ENCODE measurements at places on chromosomes 5 and 9.

- no peak for DNase-seq
These were observed 559.5 kb downstream of the DMRTA1 start for GRCh38 chr9:23006127-23006526.

- DNase-seq = no peak
These were observed 236.2 kb downstream of the SYK start for GRCh38 chr9:91037511-91038482.

GRCh38 chr5:119022017-119022745 is 33.8 kb upstream of the DTWD2 start:
- no peak for DNase-seq

- no peak for DNase-seq
These were observed 23.2 kb upstream of the LVRN start for GRCh38 chr5:115939059-115939458.

DNA sequence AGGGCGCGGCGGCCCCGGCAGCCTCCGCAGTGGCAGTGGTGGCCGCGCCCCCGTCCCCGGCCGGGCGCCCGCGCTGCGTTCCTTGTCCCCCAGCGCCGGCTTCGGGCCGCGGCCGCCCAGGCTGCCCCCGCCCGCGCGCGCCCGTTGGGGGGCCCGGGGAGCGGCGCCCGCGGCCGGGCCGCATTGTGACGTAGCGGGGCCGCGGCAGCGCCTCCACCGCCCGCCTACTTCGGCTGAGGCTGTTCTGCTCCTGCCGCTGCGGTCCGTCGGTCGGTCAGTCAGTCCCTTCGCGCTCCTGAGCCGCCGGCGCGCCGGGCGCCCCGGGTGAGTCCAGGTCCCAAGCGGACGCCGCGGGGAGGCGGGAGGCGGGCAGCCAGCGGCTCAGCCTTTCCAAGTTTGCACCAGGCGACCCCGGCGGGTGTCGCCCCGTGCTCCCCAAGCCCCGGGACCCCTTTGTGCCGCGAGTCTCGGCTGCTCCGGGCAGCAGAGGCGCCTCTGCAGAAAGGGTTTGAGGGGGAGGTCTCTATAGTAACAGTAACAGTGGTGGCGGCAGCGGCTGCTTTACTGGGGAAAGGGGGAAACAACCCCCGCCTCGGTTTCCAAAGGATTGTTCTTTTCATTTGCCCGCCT is at the start of gene SNCAIP:
TSS of gene SNCAIP (plus strand) at position 277 of the 630 bp plus-strand sequence. CDS start 78,898 bp downstream, outside the sequence.
- no peak for DNase-seq

GRCh38 chr5:97627272-97627671 is 444.2 kb upstream of the RIOK2 start:
- DNase-seq = no peak

DNA sequence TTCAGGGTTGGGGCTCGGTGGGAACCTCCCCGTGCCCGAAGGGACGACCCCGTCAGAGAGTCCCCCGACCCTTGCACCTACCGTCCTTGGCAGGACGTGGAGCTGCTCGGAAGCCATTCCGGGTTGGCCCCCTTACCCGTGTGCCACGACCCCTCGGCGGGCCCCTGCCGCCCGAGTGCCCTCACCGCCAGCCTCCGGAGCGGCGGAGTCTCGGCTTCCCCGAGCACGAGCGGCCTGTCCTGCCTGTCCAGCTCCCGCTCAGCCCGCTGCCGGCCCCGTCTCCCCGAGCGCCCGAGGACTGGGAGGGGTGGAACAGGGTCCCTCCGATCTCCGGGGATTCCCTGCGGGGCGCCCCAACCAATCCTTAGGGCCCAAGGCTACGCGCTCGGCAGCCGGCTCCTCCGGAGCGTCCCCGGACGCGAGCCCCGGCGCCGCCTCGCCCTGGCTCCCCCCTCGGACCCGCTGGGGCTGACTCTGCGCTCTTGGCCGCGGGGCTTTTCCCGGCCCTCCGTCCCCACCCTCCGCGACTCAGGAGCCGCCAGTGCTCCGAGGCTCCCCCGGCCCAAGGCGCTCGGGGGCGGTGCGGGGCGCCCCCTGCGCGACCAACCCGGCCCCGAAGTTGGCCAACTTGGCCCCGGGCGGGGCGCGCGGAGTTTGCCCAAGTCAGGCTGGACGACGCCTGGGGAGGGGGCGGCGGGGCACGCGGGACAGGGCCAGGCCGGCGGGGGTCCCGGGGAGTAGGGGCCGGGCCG is 654 bp downstream of the ADAMTS2 start:
- no peak for DNase-seq

DNA sequence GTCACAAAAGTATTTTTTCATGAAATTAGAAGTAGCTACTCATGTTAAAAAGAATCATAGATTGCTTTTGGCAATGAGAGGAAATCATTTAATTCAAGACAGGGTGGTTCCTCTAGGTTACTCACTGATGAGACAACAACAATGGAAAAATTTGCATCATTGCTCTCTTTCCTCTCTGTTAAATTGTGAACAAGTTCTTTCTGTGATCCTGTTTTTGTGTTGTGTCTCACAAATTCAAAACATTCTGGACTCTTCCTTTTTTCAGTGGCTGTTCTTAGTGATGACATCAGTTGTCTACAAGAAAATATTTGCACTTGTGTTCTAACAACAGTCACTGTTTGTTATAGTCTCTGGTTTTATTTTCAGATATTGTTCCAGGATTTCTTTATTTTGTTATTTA is 95.3 kb downstream of the XRCC4 start:
- DNase-seq = no peak

DNA sequence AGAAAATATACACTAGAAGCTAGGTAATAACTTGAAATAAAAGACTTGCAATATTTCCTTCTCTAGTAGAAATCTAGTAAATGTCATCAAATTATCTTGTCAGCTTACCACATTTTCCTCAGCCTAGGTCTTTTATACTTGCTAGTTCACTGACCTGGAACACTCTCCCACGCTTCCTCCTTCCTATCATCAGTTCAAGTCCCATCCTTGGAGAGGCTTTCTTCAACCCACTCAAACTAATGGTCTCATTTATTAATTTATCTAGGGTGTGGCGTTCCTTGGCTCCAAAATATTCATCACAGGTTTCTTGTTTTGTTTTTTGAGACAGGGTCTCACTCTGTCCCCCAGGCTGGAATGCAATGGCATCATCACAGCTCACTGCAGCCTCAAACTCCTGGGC is 2.9 kb downstream of the FAM13B start:
- DNase-seq = no peak

GRCh38 chr5:118679264-118679940 is 308.9 kb downstream of the DTWD2 start:
- DNase-seq = no peak

GRCh38 chr5:171575386-171575785 is 155.9 kb downstream of the FGF18 start:
- no peak for DNase-seq

GRCh38 chr9:95008151-95008771 is 281.8 kb downstream of the AOPEP start:
- no peak for DNase-seq

- DNase-seq = no peak
These were observed 90.3 kb upstream of the PTPRD start for GRCh38 chr9:10703139-10703538.

DNA sequence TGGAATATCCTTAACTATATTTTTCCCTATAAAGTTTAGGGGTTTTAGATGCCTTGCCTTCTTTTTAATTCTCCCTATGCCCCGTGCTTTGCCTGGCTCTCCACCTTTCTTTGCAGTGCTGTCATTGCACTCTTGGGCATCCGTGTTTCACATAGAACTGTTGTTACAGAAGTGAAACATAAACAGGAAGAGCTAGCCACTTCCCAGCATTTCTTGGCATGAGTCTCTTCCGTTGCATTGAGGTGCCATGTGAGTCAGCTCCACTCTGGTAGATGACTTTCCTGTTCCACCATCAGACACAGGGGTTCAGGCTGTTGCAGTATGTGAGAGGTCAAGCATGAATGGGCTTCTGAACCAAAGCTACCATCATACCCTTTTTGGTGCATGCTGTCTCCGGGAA is 73.4 kb downstream of the ANGPTL2 start:
- DNase-seq = peak; percentile 1

DNA sequence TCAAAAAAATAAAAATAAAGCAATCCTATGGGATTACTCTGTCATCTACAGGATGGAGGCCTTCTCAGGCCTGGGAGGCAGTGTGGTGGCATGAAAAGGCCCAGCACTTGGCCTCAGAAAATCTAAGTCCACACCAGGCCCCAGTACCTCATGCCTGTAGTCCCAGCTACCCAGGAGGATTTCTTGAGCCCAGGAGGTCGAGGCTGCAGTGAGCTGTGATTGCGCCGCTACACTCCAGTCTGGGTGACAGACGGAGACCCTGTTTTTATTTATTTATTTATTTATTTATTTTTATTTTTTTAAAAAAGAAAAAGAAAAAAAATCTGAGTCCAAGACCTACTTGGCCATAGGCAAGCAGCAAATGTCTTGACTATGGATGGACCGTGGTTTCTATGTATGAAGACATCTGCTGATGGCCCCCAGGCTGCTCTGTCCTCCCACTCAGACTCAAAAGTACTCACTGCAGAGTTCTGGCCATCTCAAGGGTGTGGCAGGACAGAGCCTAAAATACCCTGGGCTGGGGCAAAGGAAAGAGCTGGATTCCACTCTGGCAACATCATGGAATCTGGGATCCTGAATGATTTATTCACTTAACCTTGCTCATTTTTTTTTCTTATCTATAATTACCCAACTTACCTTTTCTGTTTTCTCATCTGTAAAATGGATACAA is 55.0 kb downstream of the ARHGEF37 start:
- no peak for DNase-seq

- no peak for DNase-seq
These were observed 60.1 kb downstream of the PTPDC1 start for GRCh38 chr9:94144394-94144793.

GRCh38 chr9:24614070-24614469 is 68.4 kb upstream of the IZUMO3 start:
- DNase-seq = no peak

GRCh38 chr9:120733190-120733589 is 18.9 kb upstream of the MEGF9 start:
- no peak for DNase-seq

- DNase-seq = no peak
These were observed 72.5 kb upstream of the RASA1 start for GRCh38 chr5:87195104-87195591.

DNA sequence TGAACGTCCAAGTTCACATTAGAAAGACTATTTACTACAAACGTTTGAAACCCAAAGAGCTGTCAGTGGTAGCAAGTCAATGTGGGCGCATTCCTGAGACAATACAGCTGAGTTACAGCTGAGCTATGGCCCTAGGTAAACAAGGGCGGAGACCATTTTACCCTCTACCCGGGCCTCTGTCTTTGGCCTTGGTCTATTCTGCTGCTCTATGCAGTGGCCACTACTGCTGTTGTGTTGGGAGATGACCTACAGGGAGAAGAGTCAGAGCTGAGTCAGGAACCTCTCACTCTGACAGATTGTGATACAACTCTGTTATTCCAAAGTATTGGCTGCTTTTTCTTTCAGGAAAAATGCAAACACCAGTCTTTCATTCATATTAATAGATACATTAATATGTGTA is 700.6 kb downstream of the SEMA5A start:
- DNase-seq = no peak

- no peak for DNase-seq
These were observed 445.3 kb downstream of the DMRT2 start for GRCh38 chr9:1495282-1496030.

DNA sequence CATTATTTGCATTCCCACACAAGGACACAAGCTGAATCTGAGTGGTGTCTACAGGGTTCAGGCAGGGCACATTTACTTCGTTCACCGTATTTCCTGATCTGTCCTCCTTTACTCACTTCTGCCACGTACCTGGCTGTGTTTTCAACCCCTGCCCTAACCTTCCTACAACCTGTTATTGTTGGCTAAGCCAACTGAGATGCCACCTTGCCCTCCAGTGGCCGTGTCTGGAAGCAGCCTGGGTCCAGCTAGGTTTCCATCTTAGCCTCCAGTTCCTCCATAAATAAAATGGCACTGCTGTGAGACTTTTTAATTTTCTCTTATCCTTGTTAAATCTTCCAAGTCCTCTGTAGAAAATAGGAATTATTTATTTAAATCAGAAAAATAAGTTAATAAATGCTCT is 64.8 kb downstream of the ATP10B start:
- DNase-seq = no peak

DNA sequence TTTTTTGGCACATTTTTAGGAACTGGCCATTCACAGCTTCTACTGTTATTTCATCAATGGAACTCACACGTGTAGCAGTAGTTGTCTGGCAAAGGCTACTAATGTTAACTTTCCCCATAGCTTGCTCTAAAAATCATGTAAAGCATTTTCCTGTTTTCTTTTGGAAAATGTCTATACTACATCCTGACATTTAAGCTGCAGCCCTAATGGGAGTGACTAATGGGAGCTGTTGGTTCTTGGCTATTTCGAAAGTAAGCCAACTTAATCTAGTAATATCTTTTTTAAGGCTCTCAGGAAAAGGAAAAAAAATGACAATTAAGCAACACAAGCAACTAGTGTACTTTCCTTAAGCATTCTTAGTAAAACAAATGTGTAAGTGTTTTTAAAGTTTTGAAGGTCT is 169.2 kb downstream of the SLC12A2 start:
- DNase-seq = no peak

DNA sequence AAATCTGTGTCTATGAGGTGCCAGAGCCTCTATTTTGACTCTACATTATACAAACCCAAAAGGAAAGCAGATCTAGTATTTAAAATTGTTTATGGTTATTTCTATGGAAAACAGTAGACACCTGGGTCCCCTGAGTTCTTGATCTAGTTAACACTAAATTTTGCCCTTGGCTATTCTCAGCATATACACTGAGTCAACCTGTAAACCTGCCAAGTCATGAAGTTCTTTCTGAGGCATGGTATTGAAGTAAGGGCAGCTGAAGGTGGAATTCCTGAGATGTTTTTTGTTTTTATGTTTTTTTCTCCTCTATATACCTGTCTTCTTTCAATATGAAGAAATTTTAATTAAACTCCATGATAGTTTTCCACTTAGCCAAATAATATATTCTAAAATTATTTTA is 120.2 kb downstream of the PDE4D start:
- no peak for DNase-seq

DNA sequence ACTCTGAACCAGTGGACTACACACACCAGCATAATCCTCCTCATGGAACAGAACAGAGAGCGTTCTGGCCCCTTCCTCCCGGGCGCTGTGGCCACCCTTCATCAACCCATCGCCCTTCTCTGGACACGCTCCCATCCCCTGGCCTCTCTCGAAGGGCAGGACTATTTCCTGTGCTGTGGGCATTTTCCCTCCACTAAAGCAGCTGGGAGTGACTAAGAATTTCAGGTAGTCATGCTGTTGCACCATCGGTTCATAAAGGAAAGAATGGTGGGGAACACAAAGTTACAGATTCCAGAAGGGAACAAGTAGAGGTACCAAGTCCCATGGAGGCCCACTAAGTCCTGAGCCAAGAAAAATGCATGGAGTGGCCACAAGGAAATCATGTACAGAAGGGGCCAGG is 68.6 kb downstream of the EPB41L4B start:
- no peak for DNase-seq
